ENCODE measurements at places on chromosomes 11 and 22.

GRCh38 chr22:24417901-24418641 is 9.3 kb upstream of the ADORA2A start:
- peak; percentile 42 for DNase-seq

GRCh38 chr22:49873228-49873940 is 19.7 kb downstream of the ZBED4 start:
- DNase-seq = no peak

- no peak for DNase-seq
Measured at GRCh38 chr11:3626250-3626960, 15.4 kb downstream of the ART5 start.

DNA sequence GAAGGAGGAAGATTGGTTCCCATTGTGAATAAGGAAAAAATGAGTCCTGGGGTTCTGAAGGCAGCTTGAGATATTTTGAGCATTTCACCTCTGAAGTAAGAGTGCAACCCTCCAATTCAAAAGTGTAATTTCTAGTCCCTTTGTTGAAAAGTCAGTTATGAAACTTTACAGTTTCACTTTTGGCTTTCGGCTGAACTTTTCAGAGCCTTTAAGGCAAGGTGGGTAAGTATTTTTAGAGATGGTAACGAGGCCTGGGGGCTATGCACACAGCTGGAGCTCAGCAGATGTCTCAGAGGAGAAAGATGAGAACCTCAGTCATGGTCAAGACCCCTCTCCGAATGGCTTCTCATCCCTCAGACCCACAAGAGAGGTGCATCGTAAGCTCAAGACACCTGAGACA is 267.6 kb downstream of the KIRREL3 start:
- no peak for DNase-seq

GRCh38 chr11:33291004-33291777 is 34.0 kb downstream of the HIPK3 start:
- no peak for DNase-seq

DNA sequence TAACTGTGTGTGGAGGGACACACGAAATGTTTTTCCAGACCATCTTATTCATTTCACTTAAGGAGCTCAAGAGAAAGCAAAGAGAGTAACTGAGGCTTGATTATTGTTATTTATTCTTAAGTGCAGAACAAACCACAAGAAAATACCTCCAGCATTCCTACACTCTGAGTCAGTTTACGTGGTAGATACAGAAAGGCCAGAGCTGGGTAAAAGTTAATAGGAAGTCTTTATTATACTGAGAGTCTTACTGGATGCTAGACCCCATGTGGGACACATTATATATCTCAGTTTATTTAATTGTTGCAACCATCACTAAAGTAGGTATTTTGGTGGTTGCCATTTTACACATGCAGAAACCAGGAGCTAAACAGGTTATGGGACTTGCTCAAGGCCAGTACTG is 261.4 kb upstream of the POU2AF2 start:
- DNase-seq = no peak
